Dermis blood vessel endothelial cell (primary cell): ENCODE measurements at places on chromosomes 3 and 15. TPM values are rescaled to one million over a fixed set of nuclear protein-coding genes. Genes with fewer than 3 reads are reported as not detected.

DNA sequence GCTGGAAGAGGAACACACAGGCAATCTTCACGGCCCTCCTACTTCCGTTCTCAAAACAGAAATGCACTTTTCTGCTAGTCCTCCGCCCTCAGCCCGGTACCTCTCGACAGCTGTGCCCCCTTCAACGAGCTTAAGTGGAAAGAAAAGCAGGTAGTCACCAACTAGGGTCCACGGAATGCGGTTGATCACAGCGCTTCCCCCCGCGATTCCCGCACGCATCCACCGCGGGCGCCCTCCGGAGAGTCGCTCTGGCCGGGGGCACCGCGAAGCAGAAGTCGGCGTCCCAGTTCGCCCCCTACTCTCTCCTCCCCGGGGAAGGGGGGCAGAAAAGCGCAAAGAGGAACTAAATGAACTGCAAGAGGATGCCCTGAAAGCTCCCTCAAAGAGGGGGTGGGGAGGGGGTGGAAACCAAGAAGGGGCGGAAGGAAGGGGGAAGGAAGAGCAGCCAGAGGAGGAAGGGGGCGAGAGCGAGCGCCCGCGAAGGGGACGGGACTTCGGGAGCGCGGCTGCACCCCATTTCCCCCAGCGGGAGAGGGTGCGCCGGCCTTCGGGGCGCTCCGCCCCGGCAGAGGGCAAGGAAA, 738 bp downstream of the ACAP2 start:
- DNase-seq: peak; percentile 44

DNA sequence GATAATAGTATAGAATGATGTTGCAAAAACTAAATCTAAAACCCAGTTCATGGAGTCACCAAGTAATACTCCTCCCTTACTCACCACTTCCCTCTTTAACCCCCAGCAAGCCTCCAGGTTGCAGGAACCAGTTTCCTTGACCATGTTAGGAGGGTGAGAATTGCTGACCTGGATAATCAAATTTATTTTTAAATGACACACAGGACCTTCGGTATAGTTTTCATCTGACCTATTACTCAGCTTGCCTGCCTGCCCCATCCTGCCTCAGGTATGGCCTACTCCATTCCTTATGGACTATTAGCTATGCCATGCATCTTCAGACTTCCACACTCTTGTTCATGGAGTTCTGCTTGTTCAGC, 883 bp downstream of the RTP4 start:
- no peak for DNase-seq

DNA sequence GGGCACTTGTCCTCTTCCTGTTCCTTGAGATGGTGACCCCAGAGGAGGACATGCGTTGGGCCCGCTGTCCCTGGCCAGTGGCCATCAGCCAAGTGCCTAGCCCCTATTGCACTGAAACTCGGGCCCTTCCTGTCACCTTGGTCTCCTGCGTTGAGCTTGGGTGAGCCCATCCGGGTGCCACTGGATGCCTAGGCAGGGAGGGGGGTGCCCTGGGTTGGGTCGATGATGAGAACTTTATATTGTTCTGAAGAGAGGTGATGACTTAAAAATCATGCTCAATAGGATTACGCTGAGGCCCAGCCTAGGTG, 221.8 kb downstream of the SNRPN start:
- no peak for DNase-seq

- DNase-seq: no peak
These were observed 77.0 kb upstream of the PRR23C start for GRCh38 chr3:139121513-139122220.

DNA sequence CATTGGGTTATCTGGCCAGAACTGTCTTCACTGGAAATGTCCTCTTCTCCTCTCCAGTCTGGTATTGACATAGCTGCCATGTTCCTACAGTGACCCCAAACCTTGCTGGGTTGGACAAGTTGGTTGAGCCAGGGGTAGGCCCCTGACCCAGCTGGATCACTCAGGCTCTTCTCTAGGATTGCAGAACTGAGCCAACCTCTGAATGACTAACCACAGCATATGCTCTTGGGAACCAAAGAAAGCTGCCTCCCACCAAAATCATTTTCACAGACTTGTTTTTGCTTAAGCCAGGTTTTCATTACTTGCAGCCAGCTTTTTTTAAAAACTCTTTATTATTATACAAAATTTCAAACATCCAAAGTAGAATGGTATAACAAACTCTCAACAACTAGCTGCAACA, 41.4 kb downstream of the FSIP1 start:
- no peak for DNase-seq

DNA sequence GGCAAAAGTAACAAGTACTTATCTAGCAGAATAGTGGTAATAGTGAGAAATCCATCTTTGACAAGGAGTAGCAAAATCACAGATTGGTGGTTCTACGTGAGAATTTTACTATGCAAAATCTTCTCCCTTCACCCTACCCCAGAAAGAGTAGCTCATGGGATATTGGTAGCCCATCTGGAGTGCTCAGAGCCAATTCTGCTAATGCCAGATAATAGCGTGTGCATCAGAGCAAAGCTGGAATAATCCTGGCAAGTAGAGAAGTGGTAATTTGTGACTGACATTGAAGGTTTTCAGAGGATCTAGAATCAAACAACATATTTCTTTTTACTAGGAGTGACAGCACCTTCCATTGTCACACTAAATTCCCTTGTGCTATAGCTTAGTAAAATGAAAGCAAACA, 192.9 kb downstream of the ZBBX start:
- DNase-seq: no peak

DNA sequence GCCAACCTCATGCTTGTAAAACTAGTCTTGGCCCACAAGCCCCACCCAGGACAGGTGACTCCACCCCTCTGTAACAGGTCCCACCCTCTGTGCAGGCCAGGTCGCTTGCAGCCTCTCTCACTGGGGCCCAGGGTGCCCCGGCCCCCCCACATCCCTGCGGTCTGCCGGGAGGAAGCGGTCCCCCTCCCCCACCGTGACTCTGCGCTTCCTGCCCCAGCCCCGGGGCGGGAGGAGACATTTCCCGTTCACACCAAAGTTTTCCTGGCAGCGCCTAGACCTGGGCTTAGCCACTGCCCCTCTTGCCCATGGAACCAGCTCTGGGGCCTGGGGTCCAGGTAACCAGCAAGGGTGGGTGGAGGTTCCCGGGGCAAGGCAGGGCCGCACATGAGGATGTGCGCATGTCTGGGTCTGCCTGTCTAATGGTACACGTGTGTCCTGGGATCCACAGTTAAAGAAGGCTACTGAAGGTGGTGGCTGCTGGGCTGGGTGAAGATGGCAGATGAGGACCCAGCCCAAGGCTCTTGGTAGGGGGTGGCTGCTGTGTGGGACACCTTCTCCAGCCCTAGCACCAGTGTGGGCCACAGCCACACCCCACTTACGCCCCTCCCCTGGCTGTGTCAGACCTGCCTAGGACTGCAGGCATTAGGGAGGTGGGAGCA, 8.4 kb downstream of the NBEAL2 start:
- DNase-seq: peak; percentile 67

The FILIP1L gene
- 22.0 and 42.7 TPM in 2 replicates for total RNA-seq

The CP gene
- total RNA-seq: 0.70 and 1.0 TPM in 2 replicates
